Frontal cortex (tissue), 4 donors: ENCODE measurements at places on chromosomes 3 and 15. TPM values are rescaled to one million over a fixed set of nuclear protein-coding genes. Genes with fewer than 3 reads are reported as not detected.

The GABRA5 gene
- total RNA-seq = 54.2 TPM

DNA sequence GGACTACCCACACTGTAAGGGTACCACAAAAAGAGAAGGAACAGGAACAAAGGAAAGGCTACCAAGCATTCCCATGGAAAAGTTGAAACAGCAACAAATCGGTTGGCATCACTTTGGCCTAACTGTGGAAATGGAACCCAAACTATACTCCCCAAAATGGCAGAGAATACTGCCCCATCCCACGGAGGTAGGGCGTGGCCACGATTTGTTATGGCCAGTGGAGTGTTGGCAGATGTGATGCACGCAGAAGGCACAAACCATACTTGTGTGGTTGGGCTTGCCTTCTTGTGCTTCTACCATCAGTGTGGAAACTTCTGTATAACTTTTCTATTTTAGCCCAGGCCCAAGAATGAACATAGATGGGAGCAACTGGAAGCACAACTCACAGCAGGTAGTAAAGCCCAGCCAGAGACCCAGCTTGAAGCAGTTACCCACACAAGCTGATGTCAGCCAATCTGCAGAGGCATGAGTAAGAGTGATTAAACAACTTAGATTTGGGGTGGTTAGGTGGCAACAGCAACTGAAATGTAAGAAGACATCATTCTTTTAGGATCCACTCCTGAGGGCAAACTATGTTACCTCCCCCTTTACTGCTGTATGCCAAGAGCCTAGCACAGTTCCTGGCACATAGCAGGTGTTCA, 64.1 kb downstream of the BTD start:
- DNase-seq = no peak

The MST1R gene
- total RNA-seq = 0.41 TPM

DNA sequence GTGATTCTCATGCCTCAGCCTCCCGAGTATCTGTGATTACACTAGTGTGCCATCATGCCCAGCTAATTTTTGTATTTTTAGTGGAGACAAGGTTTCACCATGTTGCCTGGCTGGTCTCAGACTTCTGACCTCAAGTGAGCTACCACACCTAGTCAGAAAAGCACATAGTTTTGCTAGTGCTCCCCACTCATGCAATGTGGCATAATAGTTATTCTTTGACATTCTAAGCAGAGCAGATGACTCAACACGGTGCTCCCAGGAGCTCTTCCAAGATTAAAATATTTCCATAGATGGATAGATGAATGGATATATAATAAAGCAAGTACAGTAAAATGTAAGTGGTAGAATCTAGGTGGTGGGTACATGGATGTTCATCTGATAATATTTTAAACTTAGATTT, 53.1 kb upstream of the GK5 start:
- DNase-seq = no peak

- no peak for DNase-seq
Observed at GRCh38 chr3:28042095-28042635, 199.3 kb upstream of the CMC1 start.
